ENCODE measurements at places on chromosomes 7 and 10.

- no peak for DNase-seq
These were observed 937.7 kb upstream of the LRRN3 start for GRCh38 chr7:110153222-110153621.

DNA sequence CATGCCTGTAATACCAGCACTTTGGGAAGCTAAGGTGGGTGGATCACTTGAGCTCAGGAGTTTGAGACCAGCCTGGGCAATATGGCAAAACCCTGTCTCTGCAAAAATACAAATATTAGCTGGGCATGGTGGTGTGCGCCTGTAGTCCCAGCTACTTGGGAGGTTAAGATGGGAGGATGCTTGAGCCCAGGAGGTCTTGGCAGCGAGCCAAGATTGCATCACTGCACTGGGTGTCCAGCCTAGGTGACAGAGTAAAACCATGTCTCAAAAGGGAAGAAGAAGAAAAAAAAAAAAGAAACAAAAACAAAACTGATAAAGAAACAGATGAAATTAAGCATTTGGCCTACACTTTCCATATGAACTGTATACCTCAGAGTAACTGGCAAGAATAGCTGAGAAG is 319.2 kb downstream of the PARD3 start:
- DNase-seq = no peak

GRCh38 chr7:41792120-41792519 is 89.2 kb upstream of the INHBA start:
- no peak for DNase-seq

GRCh38 chr7:116576350-116577319 is 51.8 kb downstream of the CAV1 start:
- DNase-seq = no peak

DNA sequence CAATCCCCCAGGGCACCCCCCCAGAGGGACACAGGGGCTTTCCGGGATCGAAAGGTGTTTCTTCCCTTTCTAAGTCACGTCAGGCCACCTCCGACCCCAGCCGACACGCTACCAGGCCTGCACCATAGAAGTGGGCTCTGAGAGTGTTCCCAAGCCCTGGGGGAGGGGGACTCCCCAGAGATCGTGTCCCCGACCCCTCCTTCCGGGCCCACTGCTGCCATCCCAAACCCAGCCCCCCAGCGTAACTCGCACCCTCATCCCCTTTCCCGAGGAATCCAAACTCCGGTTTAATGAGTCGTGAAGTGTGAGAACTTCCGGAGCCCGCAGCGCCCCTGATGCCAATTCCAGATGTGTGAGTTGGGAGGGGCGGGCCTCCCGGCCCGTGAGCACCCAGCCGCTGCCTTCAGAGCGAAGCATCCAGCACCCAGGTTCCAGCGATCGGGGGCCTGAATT is 11.3 kb downstream of the UNCX start:
- DNase-seq = no peak

GRCh38 chr7:42314696-42315095 is 77.7 kb upstream of the GLI3 start:
- DNase-seq = no peak

- no peak for DNase-seq
These were observed 27.8 kb upstream of the RADIL start for GRCh38 chr7:4911111-4911828.
